Forelimb muscle (tissue), 1 donor: ENCODE measurements at places on chromosomes 2 and 18. TPM values are rescaled to one million over a fixed set of nuclear protein-coding genes. Genes with fewer than 3 reads are reported as not detected.

DNA sequence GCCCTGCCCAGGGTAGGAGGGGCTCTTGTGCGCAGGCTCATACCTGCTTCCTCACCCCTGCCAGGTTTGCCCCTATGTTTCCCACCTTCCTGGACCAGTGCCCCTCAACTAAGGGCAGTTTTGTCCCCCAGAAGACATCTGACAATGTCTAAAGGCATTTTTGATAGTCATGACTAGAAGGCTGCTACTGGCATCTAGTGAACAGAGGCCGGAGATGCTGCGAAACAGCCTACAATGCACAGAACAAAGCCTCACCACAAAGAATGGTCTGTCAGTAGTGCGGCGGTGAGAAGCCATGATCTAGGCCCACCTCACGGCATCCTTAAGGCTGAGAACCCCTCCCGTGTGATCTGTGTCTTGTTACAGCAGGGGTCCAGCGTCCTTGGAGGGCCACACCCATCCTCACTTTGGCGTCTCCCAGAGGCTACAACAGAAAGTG lies 96.0 kb downstream of the TMEM17 start:
- DNase-seq: no peak

C2orf78 gene
- not detected for polyA plus RNA-seq

GRCh38 chr2:235939471-235939870 lies 228.7 kb downstream of the GBX2 start:
- DNase-seq: no peak

IGFBP2 gene
- polyA plus RNA-seq: 149 TPM

MLPH gene
- polyA plus RNA-seq: 1.0 TPM

GRCh38 chr2:138444411-138444810 lies 57.2 kb upstream of the SPOPL start:
- DNase-seq: no peak
